ENCODE measurements at places on chromosomes 13 and 19. TPM values are rescaled to one million over a fixed set of nuclear protein-coding genes. Genes with fewer than 3 reads are reported as not detected.

DNA sequence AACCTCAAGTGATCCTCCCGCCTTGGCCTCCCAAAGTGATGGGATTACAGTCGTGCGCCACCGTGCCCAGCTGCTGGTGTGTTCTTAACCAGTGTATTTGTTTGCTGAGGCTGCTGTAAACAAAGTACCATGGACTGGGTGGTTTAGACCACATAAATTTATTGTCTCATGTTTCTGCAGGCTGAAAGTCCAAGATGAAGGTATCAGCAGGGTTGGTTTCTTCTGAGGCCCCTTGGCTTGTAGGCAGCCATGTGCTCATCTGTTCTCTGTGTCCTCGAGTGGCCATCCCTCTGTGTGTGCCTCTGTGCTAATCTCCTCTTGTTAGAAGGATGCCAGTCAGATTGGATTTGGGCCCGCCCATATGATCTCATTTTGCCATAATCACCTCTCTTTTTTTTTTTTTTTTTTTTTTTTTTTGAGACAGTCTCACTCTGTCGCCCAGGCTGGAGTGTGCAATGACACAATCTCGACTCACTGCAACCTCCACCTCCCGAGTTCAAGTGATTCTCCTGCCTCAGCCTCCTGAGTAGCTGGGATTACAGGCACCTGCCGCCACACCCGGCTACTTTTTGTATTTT, 31.8 kb downstream of the PEX11G start:
- peaks cover 88% of the 10 kb centered on the region for H3K36me3 ChIP-seq
- DNase-seq, result no peak
- H3K4me1 ChIP-seq, result no peaks in the 10 kb centered on the region
- H3K27ac ChIP-seq, result no peak overlapping the region
- H3K27me3 ChIP-seq, result no peaks in the 10 kb centered on the region

GRCh38 chr13:51600703-51601102, 16.4 kb downstream of the WDFY2 start:
- H3K36me3 ChIP-seq, result no peaks in the 10 kb centered on the region
- H3K27me3 ChIP-seq, result no peaks in the 10 kb centered on the region
- peaks cover 16% of the 10 kb centered on the region for H3K4me1 ChIP-seq

GRCh38 chr13:30804474-30804873, 69.1 kb downstream of the ALOX5AP start:
- no peaks in the 10 kb centered on the region for H3K36me3 ChIP-seq
- peaks cover 35% of the 10 kb centered on the region for H3K4me1 ChIP-seq
- H3K27me3 ChIP-seq, result no peaks in the 10 kb centered on the region

Gene CHST8
- total RNA-seq, result 0.14 TPM
